Astrocyte of the spinal cord (primary cell): ENCODE measurements at places on chromosomes 16 and 17.

- peak; percentile 78 for DNase-seq
These were observed 296.2 kb downstream of the SEC14L1 start for GRCh38 chr17:77437017-77437416.

GRCh38 chr17:56815711-56816110, 18.0 kb downstream of the C17orf67 start:
- peak; percentile 51 for DNase-seq

DNA sequence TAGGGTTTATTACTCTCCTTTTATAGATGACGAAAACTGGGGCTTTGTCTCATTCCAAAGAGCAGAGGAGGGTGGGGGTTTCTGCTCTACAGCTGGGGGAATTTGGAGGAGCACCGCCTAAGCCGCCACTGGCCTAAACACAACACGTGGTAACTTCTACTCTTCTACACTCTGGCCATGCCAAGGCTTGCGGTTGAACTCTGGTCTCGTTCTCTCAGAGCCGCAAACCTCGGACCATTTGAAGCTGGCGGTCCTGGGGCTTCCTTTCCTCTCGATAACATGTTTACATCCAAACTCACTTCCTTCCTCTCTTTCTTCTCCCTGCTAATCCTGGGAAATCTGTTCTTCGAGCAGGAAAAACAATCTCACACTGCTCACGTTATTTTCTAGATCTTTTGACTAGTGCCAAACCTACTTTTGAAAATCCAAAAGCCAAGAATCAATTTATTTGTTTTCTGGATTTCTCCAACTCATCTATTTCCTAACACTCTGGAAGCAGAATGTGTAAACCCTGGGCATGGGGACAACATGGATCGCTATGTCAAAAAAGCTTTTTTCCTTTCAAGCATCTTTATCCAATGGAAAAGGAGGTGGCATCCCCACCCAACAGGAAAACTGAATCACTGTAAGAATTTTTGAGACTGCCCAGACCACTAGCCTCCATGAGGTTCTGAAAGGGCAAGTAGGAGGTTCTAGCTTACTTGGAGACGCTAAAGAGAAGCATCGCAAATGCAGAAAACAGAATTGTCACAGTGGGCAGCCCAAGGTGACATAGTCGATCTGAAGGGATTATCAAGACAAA, 13.6 kb upstream of the EEF2K start:
- DNase-seq: peak; percentile 95

DNA sequence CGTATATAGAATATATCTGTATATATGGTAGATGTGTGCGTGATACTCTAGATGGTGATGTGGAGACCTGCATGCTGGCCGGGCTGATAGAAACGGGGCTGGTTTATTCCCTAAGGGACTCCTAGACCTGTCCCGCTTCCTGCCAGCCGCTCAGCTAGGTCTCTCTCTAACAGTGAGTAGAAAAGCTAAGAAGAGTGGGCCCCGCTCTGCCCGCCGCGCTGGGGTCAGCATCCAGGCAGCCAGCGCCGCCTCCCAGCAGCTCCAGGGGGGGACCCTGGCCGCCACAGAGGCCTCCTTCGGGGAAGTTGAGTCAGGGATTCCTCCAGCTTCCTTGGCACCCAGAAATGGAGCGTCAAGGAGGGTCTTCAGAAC, 9.4 kb downstream of the CYGB start:
- no peak for DNase-seq

- no peak for DNase-seq
These were observed 72.2 kb downstream of the MAF start for GRCh38 chr16:79528338-79528737.

- DNase-seq: peak; percentile 31
These were observed 113.4 kb upstream of the KCNJ16 start for GRCh38 chr17:69961501-69962145.

GRCh38 chr16:54070789-54071343, 215.7 kb downstream of the IRX3 start:
- DNase-seq: no peak

DNA sequence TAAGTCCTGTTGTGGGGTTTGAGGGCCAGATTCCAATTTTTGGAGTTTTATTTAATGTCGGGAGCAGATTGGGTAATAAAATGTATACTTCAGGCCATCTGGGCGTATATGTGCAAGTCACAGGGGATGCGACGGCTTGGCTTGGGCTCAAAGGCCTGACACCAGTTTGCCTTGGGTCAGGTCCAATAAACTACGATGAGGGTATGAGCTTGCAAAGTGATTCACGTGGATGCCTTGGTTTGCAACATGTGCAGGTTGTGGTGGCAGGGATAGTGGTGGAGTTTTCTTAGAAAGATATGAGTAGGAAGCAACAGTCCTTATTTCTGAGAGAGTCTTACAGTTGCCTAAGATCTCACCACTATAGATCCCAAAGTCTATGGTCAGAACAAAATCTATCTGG, 157.0 kb upstream of the CDH11 start:
- no peak for DNase-seq
